ENCODE measurements at places on chromosomes 6 and 20. TPM values are rescaled to one million over a fixed set of nuclear protein-coding genes. Genes with fewer than 3 reads are reported as not detected.
A peak's percentile ranks its signal among the peaks of the same experiment; 100 is the strongest.

DNA sequence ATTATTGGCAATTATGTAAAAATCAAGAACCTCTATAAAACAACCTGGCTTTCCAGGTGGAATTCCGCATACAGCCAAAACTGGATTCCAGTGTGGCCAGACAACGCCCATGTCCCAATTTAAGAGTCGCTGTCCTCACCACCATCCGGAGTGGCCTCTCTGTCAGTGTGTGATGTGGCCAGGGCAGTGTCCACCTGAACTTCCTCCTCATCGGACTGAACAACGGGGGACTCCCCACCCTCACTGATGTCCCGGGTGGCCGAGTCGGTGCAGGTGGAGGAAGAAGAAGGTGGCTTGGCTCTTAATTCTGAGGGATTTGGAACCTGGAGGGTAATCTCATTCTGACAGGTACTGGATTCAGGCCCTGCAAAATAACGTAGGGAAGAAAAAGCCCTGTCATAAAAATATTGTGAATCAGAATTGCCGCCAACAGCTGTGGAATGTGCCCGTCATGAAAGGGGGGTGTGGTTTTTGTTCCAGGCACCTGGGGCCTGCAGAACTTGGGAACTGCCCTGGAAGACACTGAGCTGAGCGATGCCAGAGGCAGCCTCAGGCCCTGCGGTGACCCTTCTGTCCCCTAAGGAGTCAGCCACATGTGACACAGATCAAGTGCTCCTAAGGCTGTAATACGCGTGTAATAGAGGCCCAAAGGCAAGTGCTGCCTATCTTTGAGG, 139.8 kb downstream of the DTNBP1 start:
- H3K4me3 ChIP-seq, result no peak overlapping the region
- peaks cover 9% of the 10 kb centered on the region for H3K4me1 ChIP-seq
- DNase-seq, result no peak
- H3K36me3 ChIP-seq, result peaks cover 42% of the 10 kb centered on the region

DNA sequence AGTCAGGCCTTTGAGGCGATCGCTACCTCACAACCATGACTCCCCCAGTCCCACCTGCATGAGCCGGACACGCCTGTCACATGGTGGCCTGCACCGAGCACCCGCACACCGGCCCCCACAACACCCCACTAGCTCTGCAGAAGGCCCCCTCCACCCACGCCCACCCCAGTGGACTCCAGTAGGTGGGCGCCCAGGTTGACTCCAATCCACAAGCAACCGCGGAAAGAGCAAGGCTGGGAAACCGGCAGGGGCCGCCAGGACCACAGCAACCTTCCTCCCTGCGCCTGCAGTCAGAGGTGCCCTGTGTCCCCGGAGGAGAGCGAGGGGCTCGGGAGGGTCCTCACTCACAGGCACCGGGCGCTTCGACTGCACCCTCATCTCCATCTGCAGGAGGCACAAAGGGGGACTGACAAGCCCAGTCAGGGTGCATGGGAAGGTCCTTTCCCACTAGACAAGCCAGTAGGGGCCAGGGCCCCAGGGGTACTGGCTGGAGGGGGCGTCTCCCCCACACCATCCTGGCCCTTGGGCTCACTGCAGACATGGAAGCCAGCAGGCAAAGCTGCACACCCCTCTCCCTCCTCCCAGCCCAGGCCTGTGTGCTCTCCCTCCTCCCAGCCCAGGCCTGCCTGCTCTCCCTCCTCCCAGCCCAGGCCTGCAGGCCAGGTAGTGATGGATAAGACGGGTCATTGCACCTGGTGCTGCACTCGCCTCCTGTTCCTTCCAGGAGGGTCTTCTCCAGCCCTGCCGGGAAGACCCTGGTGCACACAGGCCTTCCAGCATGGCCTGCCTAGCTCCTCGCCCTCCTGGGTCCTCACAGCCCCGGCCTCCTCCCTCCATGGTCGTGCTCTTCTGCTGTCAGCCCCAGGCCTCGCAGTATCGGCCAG, 137.2 kb downstream of the DLL1 start:
- no peak overlapping the region for H3K4me3 ChIP-seq
- peaks cover 3% of the 10 kb centered on the region for H3K27me3 ChIP-seq
- DNase-seq, result no peak
- no peak overlapping the region for H3K27ac ChIP-seq
- no peaks in the 10 kb centered on the region for H3K4me1 ChIP-seq

- peak overlapping the region; percentile 99 for H3K27ac ChIP-seq
- H3K4me1 ChIP-seq, result peaks cover 55% of the 10 kb centered on the region
- H3K27me3 ChIP-seq, result peaks cover 1% of the 10 kb centered on the region
Measured at GRCh38 chr6:26475823-26476729, 18.3 kb downstream of the BTN2A1 start.

DNA sequence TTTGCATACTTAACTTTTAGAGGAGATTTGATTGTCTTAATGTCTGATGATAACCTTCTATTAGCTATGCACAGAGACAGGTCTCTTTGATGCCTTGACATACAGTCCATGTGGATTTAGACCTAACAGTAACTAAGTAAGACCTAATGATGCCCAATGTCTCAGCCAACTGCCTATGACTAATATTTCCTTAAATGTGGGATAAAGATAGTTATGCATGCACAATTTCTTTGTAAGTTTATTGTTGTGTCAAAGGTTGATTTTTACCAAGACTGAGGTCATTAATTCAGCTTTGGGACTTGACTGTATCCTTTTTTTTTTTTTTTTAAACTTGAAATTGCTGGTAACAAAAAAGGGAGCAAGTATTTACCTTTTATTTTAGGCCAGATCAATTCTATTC, 450.0 kb downstream of the HAO1 start:
- DNase-seq, result no peak
- H3K4me3 ChIP-seq, result no peak overlapping the region
- no peaks in the 10 kb centered on the region for H3K36me3 ChIP-seq
- H3K27me3 ChIP-seq, result no peaks in the 10 kb centered on the region
- H3K4me1 ChIP-seq, result no peaks in the 10 kb centered on the region
- H3K27ac ChIP-seq, result no peak overlapping the region

The TMC2 gene
- total RNA-seq, result not detected

GRCh38 chr20:9149087-9149486, 80.2 kb downstream of the PLCB4 start:
- H3K36me3 ChIP-seq, result peaks cover 64% of the 10 kb centered on the region
- H3K4me3 ChIP-seq, result no peak overlapping the region
- peak overlapping the region; percentile 83 for H3K27ac ChIP-seq
- H3K4me1 ChIP-seq, result peaks cover 59% of the 10 kb centered on the region
- peaks cover 3% of the 10 kb centered on the region for H3K27me3 ChIP-seq

The TPBG gene
- total RNA-seq, result 88.9 TPM

- H3K4me1 ChIP-seq, result no peaks in the 10 kb centered on the region
- no peaks in the 10 kb centered on the region for H3K27me3 ChIP-seq
- H3K36me3 ChIP-seq, result no peaks in the 10 kb centered on the region
- H3K27ac ChIP-seq, result no peak overlapping the region
Measured at GRCh38 chr6:98014442-98015201, 731.6 kb upstream of the MMS22L start.

DNA sequence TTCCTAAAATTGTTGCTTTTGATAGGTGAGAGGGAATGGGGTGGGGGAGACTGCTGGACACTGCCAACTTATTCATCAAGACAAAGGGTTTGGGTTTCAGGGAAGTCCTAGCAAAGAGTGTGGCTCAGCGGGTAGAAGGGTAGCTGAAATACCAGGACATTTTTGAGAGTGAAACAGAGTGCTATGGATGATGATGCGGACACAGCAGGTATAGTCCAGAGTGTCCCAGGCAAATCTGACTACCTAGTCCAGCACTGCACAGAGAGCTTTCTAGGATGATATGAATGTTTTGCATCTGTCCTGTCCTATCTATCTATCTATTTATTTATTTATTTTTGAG, 154.3 kb downstream of the BCAS1 start:
- DNase-seq, result no peak
- peaks cover 8% of the 10 kb centered on the region for H3K27me3 ChIP-seq
- peak overlapping the region; percentile 98 for H3K27ac ChIP-seq
- H3K36me3 ChIP-seq, result peaks cover under 1% of the 10 kb centered on the region

DNA sequence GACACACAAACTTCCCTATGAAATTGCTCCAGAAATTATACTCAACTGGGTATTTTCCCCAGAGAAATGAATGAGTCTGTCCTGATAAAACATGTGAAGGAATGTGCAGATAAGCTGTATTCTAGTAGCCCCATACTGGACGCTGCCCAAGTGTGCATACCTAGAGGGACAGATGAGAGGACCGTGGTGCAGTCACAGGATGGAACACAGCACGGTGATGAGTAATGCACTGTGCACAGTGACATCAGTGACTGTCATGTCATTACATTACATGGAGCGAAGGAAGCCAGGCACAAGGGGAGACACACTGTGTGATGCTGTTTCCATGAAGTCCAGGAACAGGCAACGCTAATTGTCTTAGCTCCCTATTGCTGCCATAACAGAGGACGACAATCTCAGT, 155.5 kb downstream of the CDH4 start:
- no peaks in the 10 kb centered on the region for H3K4me1 ChIP-seq
- DNase-seq, result no peak
- H3K4me3 ChIP-seq, result no peak overlapping the region
- peaks cover 3% of the 10 kb centered on the region for H3K27me3 ChIP-seq
- H3K27ac ChIP-seq, result no peak overlapping the region
- peaks cover 10% of the 10 kb centered on the region for H3K36me3 ChIP-seq

GRCh38 chr20:48638546-48638945, 189.3 kb downstream of the PREX1 start:
- H3K27me3 ChIP-seq, result peaks cover 2% of the 10 kb centered on the region
- 0 out of 2 replicates have a peak, but pooled peaks cover 3% of the 10 kb centered on the region for H3K36me3 ChIP-seq
- H3K27ac ChIP-seq, result peak overlapping the region; percentile 56
- H3K4me3 ChIP-seq, result no peak overlapping the region

DNA sequence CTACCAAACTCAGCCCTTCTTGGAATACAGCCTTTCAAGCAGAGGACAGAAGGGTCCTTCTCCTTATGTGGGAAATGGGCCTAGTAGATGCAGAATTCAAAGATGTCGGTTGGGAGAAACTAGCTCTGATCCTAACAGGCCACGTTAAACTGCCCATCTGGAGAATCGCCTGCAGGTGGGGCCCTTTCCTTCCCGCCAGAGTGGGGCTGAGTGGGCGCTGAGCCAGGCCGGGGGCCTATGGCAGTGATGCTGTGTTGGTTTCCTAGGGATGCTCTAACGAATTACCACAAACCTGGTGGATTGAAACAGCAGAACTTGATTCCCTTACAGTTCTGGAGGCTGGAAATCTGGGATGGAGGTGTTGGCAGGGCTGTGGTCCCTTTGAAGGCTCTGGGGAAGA, 9.1 kb downstream of the MAPK13 start:
- H3K4me3 ChIP-seq, result no peak overlapping the region
- no peaks in the 10 kb centered on the region for H3K27me3 ChIP-seq
- H3K4me1 ChIP-seq, result 0 out of 2 replicates have a peak, but pooled peaks cover 6% of the 10 kb centered on the region

The GTSF1L gene
- total RNA-seq, result not detected

- peaks cover 3% of the 10 kb centered on the region for H3K27me3 ChIP-seq
- H3K4me3 ChIP-seq, result no peak overlapping the region
- H3K27ac ChIP-seq, result no peak overlapping the region
- no peak for DNase-seq
Measured at GRCh38 chr6:106051226-106051625, 34.9 kb upstream of the PRDM1 start.

GRCh38 chr20:49813305-49813974, 812 bp downstream of the SLC9A8 start:
- peak overlapping the region; percentile 96 for H3K4me3 ChIP-seq
- peaks cover 36% of the 10 kb centered on the region for H3K4me1 ChIP-seq
- H3K27me3 ChIP-seq, result no peaks in the 10 kb centered on the region
- DNase-seq, result no peak

- no peak for DNase-seq
- peaks cover 28% of the 10 kb centered on the region for H3K4me1 ChIP-seq
- H3K27ac ChIP-seq, result no peak overlapping the region
- H3K36me3 ChIP-seq, result peaks cover 52% of the 10 kb centered on the region
Measured at GRCh38 chr20:62906209-62906608, 20.1 kb downstream of the DIDO1 start.

- H3K36me3 ChIP-seq, result no peaks in the 10 kb centered on the region
- peaks cover 12% of the 10 kb centered on the region for H3K4me1 ChIP-seq
- H3K27ac ChIP-seq, result no peak overlapping the region
Measured at GRCh38 chr6:107820338-107821261, 3.5 kb downstream of the SCML4 start.

GRCh38 chr6:3061501-3061941, 6.8 kb upstream of the RIPK1 start:
- peaks cover under 1% of the 10 kb centered on the region for H3K36me3 ChIP-seq
- peaks cover 2% of the 10 kb centered on the region for H3K27me3 ChIP-seq
- peak; percentile 91 for DNase-seq
- peaks cover 40% of the 10 kb centered on the region for H3K4me1 ChIP-seq
- H3K27ac ChIP-seq, result no peak overlapping the region
- no peak overlapping the region for H3K4me3 ChIP-seq

DNA sequence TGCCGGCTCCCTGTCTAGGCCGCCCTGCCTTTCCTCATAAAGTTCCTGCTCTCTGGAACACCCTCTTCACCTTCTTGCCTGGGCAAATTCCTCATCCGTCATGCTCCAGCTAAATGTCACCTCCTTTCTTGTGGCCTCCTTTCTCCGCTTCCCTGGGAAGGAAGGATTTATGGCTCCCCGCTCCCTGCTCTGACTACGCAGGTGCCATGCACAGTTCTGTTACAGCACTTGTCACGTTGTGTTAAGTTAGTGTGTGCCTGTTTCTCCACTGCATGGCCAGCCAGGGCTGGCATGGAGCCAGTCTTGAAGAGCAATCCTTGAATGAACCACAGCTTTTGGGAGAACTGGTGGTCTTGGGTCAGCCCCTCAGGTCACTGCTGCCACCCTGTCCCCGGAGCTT, 61.7 kb downstream of the CD40 start:
- H3K4me3 ChIP-seq, result no peak overlapping the region
- H3K36me3 ChIP-seq, result no peaks in the 10 kb centered on the region
- peaks cover 40% of the 10 kb centered on the region for H3K27me3 ChIP-seq
- no peak for DNase-seq
- no peak overlapping the region for H3K27ac ChIP-seq

DNA sequence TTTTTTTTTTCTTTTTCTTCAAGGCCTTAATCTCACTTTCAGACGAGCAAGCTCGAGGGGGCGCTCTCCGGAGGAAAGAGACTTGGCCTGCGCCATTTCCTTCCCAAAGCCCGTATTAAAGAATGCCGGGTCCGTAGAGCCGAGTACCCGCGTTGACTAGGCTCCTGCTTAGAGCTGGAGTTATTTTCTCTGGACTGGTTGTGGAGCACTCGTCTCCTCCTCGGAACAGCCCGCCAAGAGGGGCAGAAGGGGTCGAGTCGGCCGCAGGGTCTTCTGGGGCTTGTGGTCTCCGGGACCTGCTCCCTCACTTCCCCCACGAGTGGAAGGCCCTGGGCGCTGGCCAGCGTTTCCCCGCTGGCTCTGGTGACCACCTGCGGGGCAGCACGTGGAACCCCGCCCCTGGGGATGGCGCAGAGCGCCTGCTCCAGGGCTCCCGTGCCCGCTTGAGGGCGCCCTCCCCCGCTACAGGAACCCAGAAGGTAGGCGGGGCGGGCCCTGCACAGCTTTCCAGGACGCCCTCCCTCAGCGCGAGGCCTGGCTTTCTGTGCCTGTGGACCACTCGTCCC, 2.7 kb upstream of the MEI4 start:
- no peak for DNase-seq
- H3K36me3 ChIP-seq, result no peaks in the 10 kb centered on the region
- no peaks in the 10 kb centered on the region for H3K4me1 ChIP-seq
- H3K4me3 ChIP-seq, result no peak overlapping the region
- no peaks in the 10 kb centered on the region for H3K27me3 ChIP-seq

GRCh38 chr6:26332074-26332387, 33.0 kb upstream of the BTN3A2 start:
- H3K4me3 ChIP-seq, result peak overlapping the region; percentile 94
- H3K27me3 ChIP-seq, result peaks cover 5% of the 10 kb centered on the region

- peaks cover 2% of the 10 kb centered on the region for H3K27me3 ChIP-seq
- H3K36me3 ChIP-seq, result peaks cover 5% of the 10 kb centered on the region
Measured at GRCh38 chr6:131222773-131223172, 87.5 kb downstream of the AKAP7 start.
